ENCODE measurements at places on chromosomes 3 and 15.

GRCh38 chr3:135995766-135996165 lies 30.2 kb downstream of the PPP2R3A start:
- DNase-seq: no peak

DNA sequence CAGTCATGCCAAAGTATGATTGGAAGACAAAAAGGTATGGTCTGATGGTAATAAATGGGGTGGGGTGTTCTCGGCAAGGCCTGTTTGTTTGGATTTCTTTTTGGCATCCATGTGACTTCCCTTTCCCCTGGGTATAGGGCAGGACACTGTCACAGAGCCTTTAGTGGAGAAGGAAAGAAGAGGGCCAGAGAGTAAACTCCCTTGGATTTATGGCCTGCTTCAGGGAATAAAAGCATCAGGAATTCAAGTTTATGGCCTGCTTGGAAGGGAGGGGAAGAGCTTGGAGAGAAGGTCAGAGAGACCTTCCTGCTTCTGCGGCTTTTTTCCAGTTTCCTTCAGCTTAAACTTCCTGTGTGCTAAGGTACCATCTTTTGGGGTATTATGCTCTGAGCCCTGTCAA lies 179.4 kb upstream of the ADAMTS9 start:
- DNase-seq: no peak

- no peak for DNase-seq
Measured at GRCh38 chr3:60728006-60728405, 523.2 kb downstream of the FHIT start.

GRCh38 chr15:41568350-41569017 lies 9.5 kb downstream of the TYRO3 start:
- no peak for DNase-seq

DNA sequence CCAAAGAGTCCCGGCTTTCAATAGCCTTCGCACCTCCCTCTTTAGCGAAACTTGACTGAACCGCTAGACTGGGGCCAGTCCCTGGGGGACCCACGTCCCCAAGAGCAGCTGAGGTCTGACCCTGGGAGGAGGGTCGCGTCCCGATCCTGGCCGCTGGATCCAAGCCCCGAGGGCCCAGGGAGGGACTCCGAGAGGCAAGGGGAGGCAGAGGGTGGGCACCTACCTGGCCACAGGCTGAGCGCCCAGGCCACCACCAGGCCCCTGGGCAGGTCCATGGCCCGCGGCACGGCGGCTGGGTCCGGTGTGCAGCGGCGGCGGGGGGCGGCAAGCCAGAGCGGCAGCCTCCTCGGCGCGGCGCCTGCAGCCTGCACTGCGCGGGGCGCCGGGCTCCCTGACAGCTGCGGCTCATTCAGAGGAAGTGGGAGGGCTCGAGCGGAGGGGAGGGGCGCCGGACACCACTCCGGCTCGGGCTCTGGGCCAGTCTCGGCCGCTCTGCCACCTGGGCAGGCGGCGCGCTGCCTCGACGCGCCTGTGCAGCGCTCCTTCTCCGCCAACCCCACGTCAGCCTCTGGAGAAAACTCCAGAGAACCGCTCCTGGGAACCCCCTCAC lies at the start of gene ITGA11:
ITGA11 (minus strand) TSS at position 372 of the 610 bp plus-strand sequence; CDS start at position 275, 97 bp downstream.
- no peak for DNase-seq

DNA sequence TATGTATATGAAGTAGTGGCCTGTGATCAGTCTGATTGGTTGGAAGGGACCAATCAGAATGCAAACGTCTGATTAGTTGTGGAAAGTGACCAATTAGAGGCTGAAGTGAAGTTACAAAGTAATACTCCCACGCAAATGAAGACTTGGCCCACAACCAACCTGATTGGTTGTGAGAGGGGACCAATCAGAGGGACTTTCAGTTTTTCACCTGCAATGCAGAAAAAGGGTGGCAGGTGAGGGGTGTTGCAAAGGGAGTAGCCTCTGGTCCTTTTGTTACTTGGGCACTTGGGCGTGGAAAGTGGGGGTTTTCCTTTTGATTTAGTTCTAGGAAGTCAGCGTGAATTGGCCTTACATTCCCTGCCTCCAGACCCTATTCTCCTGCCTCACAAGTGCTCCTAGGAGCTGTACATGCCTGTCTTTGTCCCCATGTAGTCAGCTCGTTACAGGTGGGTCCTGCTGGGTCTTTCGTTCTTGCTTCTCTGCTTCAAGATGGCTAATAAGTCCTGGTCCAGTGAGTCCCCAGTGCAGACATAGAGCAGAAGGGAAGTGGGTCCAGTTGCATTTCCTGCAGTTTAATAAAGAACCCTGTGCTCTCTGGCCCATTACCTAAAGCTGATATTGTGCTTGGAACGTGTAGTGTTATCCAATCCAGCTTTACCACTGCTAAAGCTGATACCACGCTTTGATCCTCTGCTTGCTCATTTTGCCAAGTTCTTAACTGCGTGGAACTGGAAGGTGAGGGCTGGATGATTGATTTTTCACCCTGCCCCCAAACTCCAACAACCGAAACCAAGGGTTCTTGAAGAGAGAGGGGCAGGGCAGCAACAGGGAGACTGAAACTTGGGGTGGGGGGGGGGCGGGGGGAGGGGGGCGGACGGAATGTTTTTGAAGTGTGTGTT lies 46.0 kb upstream of the CD47 start:
- no peak for DNase-seq

- no peak for DNase-seq
Measured at GRCh38 chr3:179027326-179027900, 44.2 kb downstream of the ZMAT3 start.

DNA sequence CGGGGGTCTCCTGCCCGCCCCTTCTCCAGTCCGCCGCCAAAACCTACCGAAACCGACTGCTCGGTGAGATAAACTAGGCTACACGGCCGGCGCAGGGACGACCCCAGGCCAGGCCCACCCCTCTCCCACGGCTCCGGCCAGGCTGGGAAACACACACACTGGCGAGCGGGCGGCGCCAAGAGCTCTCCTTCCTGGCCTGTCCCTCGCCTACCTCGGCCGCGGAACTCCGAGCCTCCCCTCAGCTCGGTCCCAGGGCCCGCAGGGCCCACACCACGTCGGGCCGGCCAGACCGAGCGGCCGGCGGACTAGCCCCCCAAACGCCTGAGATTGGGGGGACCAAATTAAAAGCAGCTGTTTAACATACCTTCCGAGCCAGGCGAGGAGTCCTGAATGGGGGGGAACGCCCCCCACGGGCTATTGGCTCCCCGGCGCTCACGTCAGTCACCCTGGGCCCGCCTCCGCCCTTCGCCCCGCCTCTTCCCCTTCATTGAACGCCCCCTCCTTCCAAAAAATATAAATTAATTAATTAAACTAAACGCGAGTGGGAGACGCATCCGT lies 4.0 kb upstream of the SIN3A start:
- DNase-seq: peak; percentile 81

- no peak for DNase-seq
Measured at GRCh38 chr15:31371520-31372240, 45.0 kb downstream of the KLF13 start.

DNA sequence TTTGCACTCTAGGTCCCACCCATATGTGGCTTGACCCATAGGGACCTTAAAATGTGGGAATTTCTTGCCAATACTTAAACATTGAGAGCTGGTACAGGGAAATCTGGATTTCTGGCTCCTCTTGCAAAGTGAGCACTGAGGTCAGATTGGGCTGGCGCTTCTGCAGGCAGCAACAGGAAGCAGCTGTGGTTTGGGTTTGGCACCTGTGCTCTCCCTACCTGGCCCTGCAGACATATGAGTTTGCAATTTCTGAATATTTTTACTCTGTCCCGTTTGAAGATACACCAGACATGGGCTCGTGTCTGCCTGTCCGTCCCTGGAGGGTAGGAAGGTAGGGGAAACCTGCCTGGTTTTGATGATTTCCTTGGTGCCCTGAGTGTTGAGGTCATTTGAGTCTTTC lies 74.8 kb upstream of the SEC13 start:
- no peak for DNase-seq

DNA sequence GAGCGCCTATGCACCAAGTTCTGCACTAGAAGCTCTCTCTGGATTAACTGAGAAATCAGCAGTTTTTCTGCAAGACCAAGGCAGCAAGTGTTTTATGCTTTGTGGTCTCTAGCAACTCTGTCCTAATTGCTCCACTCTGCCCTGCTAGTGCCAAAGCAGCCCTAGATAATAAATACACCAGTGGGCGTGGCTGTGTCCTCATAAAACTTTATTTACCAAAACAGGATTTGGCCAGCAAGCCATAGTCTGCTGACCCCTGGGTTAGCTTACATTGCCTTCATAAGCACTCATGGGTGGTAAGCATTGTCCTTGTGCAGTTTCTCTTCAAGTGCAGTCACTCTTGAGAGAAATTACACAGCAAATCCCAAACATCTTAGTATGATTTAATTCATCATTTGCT lies 30.7 kb upstream of the SLC24A5 start:
- DNase-seq: no peak

DNA sequence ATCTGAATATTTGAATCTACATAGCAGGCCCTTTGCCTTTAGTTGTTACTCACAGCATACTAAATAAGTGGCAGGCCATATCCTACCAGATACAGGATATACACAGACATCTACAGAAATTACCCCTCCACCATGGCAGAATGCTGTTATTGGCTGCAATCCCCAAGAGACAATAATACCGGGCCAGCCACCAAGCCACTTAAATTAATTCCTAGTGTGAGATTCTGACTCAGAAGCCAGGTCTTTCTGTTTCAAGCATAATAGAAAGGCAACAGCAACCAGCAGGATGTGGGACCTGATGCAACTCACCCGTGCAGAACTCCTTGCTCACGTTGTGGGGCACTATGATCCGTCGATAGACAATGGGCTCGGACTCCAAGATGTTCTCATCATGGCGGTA lies 39.8 kb downstream of the CLK3 start:
- DNase-seq: no peak

GRCh38 chr15:98548139-98548971 lies 100.0 kb upstream of the IGF1R start:
- peak; percentile 9 for DNase-seq

Data from stimulated activated CD8-positive, alpha-beta memory T cell treated with anti-CD3 and anti-CD28 coated beads, Interleukin-4, amount 100 ng/mL, for 4 hours (primary cell).